ENCODE measurements at places on chromosomes 12 and 14. TPM values are rescaled to one million over a fixed set of nuclear protein-coding genes. Genes with fewer than 3 reads are reported as not detected.

DNA sequence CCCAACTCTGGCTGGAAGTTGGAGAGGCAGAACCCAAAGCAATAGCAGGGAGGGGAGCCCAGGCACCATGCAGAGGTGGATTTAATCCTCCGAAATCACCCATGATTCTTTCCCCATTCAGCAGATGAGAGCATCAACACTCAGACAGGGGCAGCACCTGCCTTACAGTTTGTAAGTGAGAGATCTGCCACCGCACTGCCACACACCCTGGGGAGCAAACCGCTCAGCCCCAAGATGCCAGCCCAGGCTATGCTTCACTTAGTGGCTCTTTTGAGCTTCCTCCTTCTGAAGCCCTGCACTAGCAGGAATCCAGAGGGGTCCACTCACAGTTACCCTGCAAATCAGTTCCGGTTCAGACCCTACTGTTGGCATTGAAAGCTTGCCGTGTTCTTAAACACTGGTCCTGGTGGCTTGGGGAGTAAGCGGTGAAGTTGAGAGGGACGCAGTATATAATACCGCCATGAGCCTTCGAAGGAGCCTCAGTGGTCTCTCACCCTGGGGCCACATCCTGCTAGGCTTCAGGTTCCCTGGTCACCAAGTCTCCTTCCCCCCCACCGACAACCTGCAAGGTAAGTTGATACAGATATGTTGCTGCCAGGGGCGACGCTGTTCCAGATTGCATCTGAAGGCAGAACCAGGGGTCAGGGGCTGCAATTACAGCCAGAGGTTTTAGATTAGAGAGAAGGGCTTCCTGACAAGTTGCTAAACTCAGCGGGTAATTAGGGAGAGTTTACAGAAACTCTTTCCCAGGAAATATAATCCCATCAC is 72.0 kb upstream of the CCND2 start:
- no peak for DNase-seq

- DNase-seq = no peak
These were observed 80.0 kb upstream of the EGLN3 start for GRCh38 chr14:34030864-34031263.

DNA sequence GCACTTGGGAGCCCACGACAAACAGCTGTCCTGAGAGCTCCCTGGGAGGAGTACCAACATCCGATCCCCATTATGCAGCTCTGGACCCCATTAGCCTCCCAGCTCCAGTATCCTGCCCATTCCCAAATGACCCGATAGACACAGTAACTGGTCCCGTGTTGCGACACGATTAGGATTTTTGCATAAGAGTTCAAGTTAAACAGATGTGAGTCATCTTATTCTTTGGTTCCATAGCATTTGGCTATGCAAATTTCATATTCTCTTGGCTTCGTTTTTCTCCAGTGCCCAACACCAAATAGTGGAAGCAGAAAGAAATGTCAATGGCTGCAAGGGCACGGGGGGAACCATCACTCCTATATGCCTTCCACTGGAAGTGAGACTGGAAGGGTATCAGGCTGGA is 43.0 kb upstream of the LRRC10 start:
- no peak for DNase-seq

DNA sequence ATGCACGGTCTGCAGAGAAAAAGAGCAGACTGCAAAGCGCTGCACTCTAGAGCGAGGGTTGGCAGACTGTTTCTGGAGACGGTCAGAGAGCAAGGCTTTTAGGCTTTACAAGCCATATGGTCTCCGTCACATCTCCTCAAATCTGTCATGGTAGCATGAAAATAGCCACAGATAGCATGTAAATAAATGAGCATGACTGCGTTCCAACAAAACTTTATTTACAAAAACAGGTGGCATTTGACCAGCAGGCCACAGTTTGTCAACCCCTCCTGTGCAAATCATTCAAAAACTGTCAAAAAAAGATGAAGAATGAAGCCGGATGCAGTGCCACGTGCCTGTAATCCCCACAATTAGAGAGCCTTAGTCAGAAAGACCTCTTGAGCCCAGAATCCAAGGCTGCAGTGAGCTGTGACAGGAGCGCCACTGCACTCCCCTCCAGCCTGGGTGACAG is 18.9 kb downstream of the SYNE3 start:
- no peak for DNase-seq

DNA sequence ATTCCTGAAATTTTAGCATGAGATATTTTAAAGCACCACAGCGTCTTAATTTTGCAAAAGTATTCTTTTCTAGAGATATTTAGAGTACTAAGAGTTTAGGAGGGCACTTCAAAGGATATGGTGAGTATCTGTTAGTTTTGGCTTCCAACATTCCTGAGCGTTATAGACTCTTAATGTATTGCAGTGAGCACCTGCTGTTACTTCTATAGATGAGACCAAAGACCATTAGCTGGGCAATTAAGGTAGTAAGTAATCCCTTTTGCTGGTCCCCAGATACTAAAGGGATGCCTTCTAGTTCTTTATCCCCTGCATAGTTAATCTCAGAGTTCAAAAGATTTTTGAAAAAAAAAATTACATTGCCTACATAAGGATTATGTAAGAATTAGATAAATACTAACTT is 975.6 kb downstream of the GALC start:
- DNase-seq = no peak

- no peak for DNase-seq
These were observed 27.5 kb downstream of the TECPR2 start for GRCh38 chr14:102390064-102390855.

CLEC2D gene
- 278 TPM for total RNA-seq

All from activated T-cell treated with anti-CD3 and anti-CD28 coated beads, Interleukin-2, amount 50 U/mL, for 4 hours (primary cell).